ENCODE measurements at places on chromosomes 1 and 21.

GRCh38 chr1:214662223-214662785 lies 59.3 kb downstream of the CENPF start:
- DNase-seq: no peak

DNA sequence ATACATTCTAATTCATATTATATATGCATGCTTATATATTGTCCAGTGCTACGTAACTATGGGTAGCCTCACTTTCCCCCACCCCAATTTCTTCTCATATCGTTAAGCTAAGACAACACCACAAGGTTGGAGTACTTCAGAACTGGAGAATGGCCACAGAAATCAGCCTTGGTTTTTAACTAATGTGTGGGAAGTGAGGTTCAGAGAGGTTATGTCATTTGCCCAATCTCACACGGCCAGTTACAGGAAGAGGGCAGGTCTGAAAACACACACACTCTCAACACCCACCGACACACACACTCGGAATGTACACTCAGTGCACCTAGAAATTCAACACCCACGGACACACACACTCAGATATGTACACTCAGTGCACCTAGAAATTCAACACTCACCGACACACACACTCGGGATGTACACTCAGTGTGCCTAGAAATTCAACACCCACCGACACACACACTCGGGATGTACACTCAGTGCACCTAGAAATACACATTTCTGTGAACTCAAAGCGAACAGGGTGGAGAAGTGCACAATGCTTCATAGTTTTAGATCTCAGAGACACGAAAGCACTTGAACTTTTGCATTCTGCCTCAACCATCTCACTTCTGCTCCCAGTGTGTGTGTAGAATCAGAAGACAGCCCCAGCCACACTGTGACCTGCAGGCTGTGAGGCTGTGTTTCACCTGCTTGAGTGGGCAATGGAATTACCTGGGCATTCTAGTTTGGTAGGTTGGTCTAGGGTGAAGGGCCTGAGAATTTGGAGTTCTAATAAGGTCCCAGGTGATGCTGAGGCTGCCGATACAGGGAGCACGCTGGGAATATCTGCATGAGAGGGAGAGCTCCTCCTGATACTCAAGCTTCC lies 170.4 kb downstream of the CLIC6 start:
- DNase-seq: no peak

DNA sequence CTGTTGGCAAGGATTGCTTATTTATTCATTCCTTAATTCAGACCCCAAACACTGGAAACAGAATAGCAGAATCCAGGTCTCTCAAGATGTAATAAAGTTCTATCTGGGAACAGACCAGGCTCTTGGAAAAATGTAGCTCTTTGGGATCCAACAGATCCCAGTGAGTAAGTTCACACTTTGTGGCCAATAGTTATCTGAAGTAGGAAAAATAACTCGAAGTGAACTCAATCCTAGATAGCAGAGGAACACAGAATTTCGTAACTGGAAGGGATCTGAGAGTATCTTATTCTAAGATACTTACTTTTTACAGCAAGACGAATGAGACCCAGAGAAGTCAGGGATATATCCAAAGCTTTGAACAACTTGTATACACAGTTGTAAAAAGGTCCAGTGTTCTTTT lies 150.7 kb upstream of the CD34 start:
- no peak for DNase-seq

- no peak for DNase-seq
These were observed 27.0 kb upstream of the PPP1R15B start for GRCh38 chr1:204438628-204439027.

- no peak for DNase-seq
These were observed 39.6 kb downstream of the SDC3 start for GRCh38 chr1:30868833-30869435.

GRCh38 chr1:214824763-214825162 lies 221.8 kb downstream of the CENPF start:
- no peak for DNase-seq

DNA sequence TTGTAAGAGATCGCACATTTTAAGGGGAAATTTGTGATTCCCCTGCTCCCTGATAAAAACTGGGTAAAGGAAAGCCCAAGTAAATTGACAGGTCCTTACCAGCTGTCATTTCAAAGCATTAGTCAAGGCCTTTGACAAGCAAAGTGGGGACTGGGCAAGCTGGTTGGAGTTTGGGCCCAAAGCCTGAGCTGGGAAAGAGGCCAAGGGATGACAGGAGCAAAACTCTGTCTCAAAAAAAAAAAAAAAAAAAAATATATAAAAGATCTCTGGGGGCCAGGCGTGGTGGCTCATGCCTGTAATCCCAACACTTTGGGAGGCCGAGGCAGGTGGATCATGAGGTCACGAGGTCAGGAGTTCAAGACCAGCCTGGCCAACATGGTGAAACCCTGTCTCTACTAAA lies 36.9 kb downstream of the SLC2A1 start:
- no peak for DNase-seq

DNA sequence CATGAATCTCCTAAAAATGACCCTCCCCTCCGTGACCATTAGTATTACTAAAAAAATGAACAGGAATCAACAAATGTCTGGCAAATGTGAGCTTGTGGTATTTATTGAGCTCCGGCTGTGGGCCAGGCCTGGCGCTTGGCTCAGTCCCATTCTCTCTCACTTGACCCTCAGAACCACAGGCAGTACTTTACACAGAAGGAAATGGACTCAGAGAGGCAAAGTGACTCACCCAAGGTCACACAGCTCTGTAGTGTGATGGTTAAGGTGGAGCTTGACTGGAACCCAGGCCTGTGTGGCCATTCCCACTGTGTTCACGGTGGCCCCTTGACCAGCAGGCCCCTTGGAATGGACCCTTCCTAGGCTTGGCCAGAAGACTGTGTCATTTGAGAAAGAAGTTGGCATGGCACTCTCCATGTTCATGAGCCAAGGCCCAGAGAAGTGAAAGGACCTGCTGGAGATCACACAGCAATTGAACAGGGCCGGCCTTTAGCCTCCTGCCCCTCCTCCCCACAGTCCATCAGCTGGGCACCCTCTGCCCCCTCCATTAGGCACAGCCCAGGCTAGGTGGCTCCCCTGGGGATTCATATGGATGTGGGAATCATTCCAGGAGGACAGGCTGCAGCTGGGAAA lies 32.1 kb downstream of the FAM151A start:
- DNase-seq: no peak

Data from DMS79 treated with DMSO at 0.1 percent for 48 hours (cell line).